NCI-H1694 (cell line): ENCODE measurements at places on chromosomes 6 and 20.

DNA sequence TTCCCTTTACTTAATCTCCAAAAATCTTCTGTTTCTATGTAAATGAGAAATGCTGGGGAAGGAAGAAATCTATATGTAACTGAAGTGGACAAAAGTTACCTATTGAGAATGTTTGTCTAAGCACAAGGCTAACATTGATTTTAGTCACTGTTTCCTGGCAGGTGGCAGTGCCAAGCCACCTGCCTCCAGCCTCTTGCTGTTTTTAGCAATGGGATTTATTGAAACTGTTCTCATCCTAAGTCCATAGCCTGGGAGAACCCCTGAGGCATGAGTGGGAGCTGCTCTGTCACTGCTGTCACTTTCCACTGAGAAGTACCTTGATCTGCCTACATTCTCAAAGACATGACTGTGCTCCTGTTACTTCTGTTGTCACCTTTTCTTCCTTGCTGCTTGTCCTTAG, 14.7 kb downstream of the ENPP3 start:
- no peak for DNase-seq

- DNase-seq = peak; percentile 87
These were observed 117.2 kb upstream of the BACH2 start for GRCh38 chr6:90413867-90414266.

DNA sequence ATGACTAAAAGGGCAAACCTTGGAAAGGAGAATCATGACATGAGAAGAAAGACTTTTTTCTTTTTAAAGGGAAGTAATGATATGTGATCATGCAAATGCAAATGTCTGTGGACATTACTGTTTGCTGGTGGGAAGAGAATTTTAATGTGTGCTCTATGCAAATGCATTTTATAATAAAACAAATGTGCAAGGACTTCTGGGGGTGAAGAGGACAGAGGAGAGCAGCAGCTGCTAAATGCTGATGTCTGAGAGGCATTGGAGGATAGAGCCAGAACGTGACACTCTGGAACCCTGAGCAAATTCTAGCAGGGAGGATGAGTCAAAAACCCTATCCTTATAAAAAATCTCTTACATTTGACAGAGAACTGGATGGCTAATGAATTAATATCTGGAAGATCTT, 69.1 kb upstream of the BEND3 start:
- no peak for DNase-seq

DNA sequence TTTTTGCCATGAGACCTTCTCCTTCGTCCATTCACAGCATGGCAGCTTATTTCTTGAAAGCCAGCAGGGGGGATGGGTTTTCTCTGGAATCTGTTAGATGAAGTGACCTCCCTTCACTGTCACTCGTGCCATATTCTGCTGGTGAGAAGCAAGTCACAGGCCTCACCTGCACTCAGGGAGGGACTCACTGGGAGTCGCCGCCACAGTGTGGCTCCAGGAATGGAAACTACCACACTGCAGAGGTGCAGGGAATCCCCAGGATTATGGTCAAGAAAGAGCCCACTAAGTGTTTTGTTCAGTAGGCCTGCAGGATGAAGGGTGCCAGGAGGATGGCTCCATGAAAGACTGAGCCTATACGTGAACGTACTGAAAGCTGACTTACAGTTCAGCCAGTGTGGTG, 161.1 kb upstream of the AKAP12 start:
- DNase-seq = no peak

- DNase-seq = no peak
These were observed 11.0 kb downstream of the E2F3 start for GRCh38 chr6:20412682-20413073.
